ENCODE measurements at places on chromosomes 1 and 21. TPM values are rescaled to one million over a fixed set of nuclear protein-coding genes. Genes with fewer than 3 reads are reported as not detected.

- no peak for DNase-seq
Observed at GRCh38 chr1:35876988-35877387, 6.0 kb upstream of the AGO1 start.

The NPL gene
- total RNA-seq: 6.4 TPM

The TMEM82 gene
- total RNA-seq: 11.5 TPM

DNA sequence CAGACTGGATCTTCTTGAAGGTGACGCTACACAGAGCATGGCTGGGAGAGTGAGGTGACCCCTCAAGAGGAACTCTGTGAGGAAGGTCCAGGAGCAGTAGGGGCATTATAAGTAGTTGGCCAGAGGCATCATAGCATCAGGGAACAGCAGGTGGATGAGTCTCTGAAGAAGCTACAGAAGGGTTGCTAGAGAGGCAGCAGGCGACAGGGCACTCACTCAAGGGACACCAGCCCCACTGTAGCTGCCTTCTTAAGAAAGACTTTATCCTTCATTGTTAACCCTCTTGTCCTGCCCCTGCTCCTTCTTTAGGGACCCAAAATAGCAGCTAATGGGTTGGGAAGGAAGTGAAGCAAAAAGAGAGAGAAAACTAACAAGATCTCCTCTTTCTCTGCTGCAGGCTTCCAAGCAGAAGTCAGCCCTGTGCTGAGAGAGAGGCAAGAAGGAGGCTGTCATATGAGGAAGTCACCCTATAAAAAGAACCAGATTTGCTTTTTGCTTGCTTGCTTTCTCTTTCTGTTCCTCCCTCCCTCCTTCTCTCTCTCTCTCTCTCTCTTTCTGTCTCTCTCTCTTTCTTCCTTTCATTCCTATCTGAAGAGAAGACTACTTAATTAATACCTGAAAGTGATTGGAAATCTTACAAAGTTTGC, 7.7 kb upstream of the CD5L start:
- no peak for DNase-seq

GRCh38 chr1:64856553-64856952, 109.8 kb downstream of the JAK1 start:
- DNase-seq: peak; percentile 23

The FMO4 gene
- 2.2 TPM for total RNA-seq

- DNase-seq: no peak
Observed at GRCh38 chr1:183914276-183914675, 109.4 kb downstream of the RGL1 start.

The SV2A gene
- 1.5 TPM for total RNA-seq

The ATAD3C gene
- 0.64 TPM for total RNA-seq

- no peak for DNase-seq
Observed at GRCh38 chr21:45859041-45859761, 122.4 kb upstream of the COL6A1 start.

DNA sequence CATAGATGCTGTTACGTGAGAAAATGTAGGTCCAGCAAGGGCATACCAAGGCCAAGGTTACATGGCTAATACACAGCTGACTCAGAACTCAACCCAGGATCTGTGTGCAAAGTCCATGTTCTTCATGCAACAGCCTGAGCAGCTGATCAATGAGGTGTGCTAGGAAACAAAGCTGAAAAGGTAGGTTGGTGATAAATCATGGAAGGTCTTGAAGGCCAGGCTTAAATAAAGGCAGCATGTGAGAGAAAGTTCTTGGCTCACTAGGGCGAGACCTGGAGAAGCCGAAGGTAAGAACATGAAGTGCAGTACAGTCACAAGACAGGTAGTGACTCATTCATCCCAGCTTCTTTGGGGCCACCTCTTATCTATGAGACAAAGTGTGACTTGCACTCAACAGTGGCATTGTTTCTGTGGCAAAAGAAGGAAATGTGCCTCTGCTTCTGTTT, 33.4 kb downstream of the TLR5 start:
- no peak for DNase-seq

DNA sequence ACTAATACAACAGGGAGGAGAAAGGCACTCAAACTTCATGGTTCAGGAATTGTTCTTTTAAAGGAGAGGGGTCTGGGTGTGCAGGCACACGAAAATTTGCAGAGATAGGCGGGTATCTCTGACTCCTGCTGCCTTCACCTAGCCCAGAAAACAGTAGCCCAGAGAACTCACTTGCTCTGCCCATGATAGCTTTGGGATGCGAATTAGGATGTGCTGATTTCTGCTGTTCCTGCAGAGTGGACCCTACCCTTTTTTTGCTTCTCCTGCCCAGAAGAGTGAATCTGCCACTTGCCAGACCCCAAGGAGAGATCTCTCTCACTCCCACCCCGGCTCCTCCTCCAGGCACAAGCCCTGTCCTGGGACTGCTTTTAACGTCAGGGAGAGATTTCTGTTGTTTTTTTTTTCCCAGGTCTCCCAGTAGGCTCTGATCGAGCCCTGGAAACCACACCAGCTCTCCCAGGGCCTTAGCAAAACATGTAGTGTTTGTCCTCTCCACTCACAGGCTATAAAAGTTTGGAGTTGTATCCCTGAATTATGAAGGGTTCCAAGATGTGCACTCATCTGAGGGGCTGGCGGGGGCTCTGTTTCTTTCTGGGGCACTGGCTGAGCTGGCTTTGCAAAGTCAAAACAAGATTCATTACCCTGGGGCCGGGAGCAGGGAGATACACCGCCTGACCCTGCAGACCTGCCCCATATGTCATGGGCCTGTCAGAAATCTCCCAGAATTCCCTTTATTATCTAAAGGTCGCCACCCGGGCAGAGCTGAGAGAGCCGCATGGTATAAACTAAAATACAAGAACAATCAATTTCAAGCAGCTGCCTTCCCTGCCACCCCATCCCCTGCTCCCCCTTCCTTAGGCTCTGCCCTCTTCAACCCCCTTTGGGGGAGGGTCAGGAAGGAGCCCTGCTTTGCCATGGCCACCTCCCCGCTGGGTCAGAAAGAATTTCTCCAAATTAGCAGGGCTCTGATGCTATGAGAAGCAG, 17.9 kb downstream of the PLXNA2 start:
- DNase-seq: no peak
